ENCODE measurements at places on chromosomes 1 and 21.
A peak's percentile ranks its signal among the peaks of the same experiment; 100 is the strongest.

- no peak for DNase-seq
These were observed 60.3 kb downstream of the TRAF5 start for GRCh38 chr1:211386921-211387320.

- peak; percentile 12 for DNase-seq
These were observed 103.8 kb downstream of the ADSS2 start for GRCh38 chr1:244347942-244348341.

- no peak for DNase-seq
These were observed 62.3 kb upstream of the EDN2 start for GRCh38 chr1:41546833-41547135.

DNA sequence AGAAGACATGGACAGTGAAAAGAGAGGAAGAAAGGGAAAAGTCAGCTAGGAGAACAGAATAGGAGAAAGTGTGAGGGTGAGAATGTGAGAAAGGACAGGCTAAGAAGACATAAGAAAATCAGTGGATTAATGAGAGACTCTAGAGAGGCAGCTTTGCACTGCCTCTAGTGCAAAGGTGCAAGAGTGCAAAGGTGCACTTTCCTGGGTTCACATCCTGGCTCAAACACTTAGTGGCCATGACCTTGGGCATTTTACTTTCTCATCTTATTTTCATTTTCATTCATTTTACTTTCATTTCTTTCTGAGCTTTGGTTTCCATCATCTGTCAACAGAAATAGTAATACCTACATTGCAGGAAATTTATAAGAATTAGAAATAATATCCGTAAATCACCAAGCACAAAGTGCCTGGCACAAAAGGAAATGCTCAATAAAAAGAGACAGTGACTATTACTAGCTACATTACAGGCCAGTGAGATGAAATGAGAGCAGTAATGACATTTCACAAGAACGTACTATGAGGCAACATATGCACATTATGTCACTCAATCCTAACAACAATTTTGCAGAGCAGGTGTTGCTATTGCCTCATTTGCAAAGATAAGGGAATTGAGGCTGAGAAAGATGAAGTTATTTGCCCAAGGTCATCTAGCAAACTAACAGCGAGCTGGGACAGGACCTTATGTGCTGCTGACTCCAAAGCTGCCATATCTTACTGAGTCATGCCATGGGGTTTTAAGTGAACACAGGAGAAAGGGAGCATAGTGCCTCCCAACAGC lies 107.0 kb upstream of the TLR5 start:
- no peak for DNase-seq

DNA sequence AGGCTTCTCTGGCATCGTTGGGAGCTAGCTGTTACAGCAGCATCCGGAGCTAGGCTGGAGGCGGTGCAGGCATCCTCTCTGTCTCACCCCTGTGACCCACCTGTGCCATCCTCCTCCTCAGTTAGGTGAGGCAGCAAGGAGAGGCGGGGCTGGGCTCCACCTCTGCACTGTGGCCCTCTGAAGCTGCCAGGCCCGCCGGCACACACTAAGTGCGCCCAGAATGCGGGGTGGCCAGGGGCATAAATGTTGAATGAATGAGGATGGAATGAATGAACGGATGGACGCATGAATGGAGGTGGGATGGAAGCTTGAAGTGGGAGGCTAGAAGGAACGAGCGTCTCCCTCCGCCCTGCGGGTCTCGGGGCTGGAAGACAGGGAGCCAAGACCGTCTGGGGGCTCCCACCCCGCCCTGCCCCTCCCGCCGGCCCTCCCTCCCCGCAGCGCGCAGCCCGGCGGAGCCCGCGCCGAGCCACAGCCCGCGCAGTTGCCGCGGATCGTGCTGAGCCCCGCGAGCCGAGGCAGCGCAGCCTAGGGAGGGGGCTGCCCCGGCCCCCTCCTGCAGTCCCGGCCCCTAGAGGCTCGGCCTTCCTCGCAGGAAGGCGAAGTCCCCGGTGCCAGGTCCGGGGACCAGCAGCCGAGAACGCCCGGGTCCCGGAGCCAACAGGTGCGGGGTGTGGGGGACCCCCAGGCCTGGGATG lies at the start of gene HCRTR1:
Gene HCRTR1, plus strand, starts transcription at position 472 of the 698 bp plus-strand sequence. CDS start 1,504 bp downstream, outside the sequence.
- no peak for DNase-seq

DNA sequence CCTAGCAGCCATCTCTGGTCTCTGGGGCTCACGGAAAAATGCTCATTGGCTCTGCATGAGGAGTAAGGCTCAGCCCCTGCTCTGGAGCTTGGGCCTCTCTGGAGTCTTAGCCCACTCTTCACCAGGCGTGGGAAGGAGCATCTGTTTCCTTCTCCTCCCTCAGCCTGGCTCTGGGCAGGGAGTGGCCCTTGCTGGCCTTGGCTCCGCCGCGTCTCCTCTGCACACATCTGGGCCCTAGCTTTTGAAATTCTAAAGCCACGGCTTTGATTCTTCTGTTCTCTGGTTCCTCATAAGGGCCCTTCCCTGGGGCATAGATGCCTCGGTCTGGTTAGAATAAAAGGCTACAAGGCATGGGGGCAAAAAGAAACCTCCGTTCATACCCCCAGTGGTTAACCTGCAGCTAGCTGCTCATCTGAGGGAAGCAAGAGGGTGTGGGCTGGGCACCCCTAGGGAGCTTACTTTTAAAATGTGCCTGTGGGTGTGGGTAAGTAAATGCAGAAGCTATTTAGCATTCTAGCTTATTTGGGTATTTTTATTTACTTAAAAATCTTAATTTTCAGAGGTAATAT lies 145.6 kb downstream of the CAMTA1 start:
- DNase-seq, result no peak

Measured in NCI-H1417 treated with DMSO at 0.1 percent for 48 hours (cell line).